ENCODE measurements at places on chromosomes 13 and 19.
A peak's percentile ranks its signal among the peaks of the same experiment; 100 is the strongest.

DNA sequence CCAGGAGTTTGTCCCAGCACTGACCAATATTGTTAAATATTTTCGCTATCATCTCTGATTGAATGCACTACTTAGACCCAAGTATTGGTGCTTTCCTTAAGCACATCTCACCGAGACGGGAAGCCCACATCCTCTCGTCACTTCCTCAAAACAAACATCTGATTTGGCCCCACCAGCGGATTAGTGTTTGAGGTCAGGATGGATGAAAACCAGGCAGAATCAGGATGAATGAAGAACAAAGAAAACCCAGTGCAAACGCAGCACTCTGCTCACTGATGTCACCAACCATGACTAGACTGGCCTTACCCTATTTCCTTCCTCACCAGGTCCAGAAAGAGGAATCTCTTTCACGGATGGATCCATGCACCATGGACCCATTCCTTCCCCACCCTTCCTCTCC is 6.0 kb downstream of the PLAUR start:
- peak; percentile 73 for DNase-seq

DNA sequence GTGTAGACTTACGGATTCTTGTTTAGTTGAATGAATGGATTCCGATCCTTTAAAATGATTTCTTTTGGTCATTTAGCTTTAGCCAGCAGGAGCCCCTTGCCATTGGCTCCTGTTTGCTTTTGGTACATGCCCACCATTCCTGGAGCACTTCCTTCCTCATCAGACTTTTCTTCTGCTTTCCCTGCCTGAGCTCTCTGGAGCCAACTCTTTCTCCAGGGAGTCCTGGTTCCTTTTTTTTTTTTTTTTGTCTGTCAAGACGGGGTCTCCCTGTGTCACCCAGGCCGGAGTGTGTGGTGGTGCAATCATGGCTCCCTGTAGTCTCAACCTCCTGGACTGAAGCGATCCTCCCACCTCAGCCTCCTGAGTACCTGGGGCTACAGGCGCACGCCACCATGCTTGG is 37.8 kb downstream of the SMARCA4 start:
- no peak for DNase-seq

DNA sequence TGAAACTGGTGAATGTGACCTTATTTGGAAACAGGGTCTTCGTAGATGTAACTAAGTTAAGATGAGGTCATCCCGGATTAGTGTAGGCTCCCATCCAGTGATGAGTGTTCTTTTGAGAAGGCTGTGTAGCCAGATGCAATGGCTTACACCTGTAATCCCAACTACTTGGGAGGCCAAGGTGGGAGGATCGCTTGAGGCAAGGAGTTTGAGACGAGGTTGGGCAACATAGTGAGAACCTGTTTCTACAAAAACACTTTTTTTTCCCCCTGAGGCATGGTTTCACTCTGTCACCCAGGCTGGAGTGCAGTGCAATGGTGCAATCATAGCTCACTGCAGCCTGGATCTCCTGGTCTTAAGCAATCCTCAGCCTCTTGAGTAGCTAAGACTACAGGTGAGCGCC is 36.4 kb downstream of the FBN3 start:
- DNase-seq, result no peak

DNA sequence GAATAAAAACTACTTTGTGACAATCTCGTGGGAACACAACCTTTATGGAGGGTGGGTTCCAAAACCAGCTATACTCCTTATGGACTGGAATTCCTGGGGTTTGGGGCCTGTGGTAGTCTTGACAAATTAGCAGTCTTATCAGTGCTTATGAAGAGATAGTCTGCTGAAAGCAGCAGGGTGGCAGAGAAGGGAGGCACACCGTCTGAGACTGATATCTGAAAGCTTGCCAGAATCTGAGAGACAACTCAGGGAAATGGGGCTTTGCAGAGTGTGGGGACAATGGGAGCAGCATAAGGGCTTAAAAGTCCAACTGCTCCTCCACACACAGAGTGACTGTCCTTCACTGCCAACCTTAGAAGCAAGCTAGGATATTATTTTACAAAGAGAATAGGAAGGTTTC is 95.9 kb downstream of the UGGT2 start:
- DNase-seq, result peak; percentile 34

DNA sequence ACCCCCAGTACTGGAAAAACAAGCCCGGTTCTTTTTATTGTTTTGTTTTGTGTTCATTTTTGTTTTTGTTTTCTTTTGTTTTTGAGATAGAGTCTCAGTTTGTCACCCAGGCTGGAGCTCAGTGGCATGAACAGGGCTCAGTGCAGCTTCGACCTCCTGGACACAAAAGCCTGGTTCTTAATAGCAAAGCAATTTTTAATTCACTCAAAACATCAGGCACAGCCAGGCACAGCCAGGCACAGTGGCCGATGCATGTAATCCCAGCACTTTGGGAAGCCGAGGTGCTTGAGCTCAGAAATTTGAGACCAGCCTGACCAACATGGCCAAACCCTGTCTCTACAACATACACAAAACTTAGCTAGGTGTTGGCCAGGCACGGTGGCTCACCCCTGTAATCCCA is 30.7 kb downstream of the INSR start:
- no peak for DNase-seq

- DNase-seq, result no peak
Observed at GRCh38 chr19:3167533-3168272, 10.9 kb upstream of the S1PR4 start.
